ENCODE measurements at places on chromosomes 1 and 21.

DNA sequence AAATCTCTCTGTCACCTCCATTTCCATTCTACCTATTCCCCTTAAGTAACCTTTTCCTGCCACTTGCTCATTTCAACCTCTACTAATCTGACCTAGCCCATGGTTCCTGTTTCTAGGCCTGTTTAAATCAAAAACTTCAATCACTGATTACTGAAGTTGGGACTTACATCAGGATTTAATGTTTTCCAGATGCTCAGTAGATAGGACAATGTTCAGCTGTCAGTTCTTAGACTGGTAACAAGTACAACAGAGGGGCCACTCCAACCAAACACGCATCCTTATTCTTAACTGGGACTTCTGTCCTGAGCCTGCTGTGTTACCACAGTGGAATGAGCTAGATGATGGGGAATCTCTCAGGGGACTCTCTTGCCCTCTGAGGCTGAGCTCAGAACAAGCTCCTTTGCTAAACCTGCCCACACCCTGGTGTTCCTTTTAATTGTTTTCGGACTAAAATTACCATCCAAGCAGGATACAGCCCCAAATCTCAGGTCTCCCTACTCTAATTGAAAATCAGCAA, 974.6 kb downstream of the TTLL7 start:
- no peak for DNase-seq

- DNase-seq: no peak
Observed at GRCh38 chr1:3590139-3590763, 21.1 kb downstream of the MEGF6 start.

- no peak for DNase-seq
Observed at GRCh38 chr1:53686091-53686964, 52.6 kb downstream of the GLIS1 start.

GRCh38 chr1:204589409-204590038, 73.3 kb downstream of the MDM4 start:
- DNase-seq: no peak

DNA sequence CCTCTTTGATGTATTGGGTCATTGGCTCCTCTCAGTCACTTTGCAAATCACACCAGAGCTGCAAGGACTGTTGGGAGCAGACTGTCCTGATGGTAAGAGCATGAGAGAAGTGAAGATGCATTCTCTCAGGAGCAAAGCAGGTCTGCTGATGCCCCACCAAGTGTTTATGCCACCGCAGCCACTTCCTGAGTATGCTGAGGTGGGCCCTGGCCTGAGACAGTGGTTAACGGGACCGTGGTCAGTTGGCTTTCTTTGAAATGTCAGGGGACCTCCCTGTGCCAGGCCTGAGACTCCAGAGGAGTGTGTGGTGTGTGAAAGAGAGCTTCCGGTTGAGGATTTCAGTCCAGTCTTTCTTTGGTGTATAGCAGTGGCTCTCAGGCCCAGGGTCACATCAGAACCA, 79.4 kb downstream of the SPATA46 start:
- no peak for DNase-seq

DNA sequence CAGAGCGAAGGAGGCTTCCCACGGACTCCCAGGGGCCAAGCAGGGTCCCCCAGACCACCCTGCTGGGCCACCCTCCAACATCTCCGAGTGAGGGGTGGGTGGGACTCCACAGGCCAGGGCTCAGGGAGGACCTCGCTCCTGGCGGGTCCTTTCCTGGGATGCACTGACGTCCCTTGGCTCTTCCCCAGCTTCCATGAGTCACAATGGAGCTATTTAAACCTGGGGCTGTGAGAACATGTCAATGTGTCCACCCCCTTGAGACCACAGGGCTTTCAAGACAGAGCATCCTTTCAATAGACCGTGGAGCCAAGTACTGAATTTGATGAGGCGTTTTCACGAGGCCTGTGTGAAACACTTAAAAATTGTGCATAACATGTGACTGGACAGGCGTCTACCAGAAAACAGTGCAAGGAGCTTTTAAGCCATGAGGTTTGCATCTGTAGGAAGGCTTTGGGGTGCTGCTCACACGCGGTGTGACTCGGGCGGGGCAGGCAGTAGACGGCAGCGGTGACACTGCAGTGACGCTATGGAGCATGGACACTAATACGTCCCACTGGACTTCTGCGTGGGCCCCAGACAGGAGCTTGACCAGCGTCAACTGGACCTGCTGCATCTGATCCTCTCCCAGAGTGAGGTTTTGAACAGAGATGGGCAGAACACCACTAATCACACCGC, 24.1 kb upstream of the NPHP4 start:
- no peak for DNase-seq

GRCh38 chr1:214637722-214638458, 34.9 kb downstream of the CENPF start:
- DNase-seq: peak; percentile 51

GRCh38 chr1:37616330-37616729, 18.4 kb downstream of the RSPO1 start:
- DNase-seq: no peak

- no peak for DNase-seq
Observed at GRCh38 chr1:212367474-212368072, 47.1 kb downstream of the PACC1 start.

DNA sequence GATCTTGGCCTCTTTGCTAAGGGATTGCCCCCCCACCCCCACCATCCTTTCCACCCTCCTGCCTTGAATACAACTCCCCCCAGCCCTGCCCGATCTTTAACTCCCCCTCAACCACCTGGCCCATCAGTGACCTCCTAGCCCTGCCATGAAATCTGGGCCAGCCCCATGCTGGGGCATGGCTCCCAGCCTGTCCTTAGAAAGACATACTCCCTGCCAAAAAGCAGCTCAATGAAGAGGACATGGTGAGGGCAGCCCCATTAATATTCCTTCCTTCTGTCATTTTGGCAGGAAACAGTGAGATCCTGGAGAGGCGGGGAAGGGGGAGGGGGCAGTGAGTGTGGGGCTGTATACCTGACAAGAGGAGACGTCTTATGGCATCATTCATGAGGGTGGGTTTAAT, 66.8 kb upstream of the DISP3 start:
- DNase-seq: no peak

DNA sequence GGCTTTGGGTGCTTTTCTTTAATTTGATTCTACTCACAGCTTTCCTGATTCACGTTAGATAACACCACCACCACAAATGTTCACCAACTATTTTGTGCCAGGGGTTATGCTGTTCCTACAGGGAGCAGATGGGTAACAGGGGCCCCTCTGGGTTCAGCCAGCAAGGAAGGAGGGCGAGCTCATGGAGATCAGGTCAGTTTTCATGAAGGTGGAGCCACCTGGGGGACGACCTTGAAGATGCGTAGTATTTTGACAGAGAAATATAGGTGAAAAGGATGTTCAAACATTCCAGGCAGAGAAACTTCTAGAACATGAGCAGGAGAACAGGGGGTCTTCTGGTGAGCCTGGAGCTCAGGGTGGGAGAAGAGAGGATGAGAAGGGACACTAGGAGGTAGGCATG, 28.9 kb downstream of the KIAA0040 start:
- DNase-seq: no peak

DNA sequence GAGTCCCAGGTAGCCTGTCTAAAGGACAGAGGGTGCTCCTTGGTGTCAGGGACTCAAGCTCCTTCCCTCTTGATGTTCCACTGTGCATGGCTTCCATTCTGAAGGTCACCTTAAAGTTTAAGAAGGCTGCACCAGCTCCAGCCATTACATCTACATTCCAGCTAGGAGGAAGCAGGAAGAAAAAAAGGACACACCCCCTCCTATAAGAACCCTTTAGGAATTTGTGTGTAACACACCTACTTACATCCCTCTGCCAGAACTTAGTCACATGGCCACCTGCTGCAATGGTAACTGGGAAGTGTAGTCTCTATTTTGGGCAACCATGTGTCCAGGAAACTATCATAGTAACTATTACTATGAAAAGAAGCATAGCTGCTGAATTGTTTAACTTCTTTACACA, 161.6 kb upstream of the KLHDC7A start:
- DNase-seq: no peak
